ENCODE measurements at places on chromosomes 3 and 15.

- no peak for DNase-seq
These were observed 523.1 kb upstream of the FRG2C start for GRCh38 chr3:75140904-75141615.

GRCh38 chr15:67761343-67761742 is 64.0 kb upstream of the SKOR1 start:
- DNase-seq = no peak

DNA sequence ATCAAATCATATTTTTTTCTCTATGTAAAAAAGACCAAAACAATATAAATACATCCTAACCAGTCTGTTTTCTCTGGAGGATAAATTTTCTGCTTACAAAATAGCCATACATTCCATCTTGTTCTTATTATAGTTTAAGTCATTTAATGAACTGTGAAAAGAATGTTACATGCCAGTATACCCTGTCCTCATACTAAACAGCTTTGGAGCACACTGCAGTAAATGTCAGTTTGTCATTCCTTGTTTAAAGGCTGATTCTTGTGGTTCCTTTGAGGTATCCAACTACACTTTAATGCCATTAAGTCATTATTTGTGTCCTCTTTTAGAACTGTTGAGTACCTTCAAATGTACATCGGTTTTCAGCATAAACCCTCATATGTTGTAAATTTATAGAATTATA is 52.7 kb upstream of the DCBLD2 start:
- no peak for DNase-seq

DNA sequence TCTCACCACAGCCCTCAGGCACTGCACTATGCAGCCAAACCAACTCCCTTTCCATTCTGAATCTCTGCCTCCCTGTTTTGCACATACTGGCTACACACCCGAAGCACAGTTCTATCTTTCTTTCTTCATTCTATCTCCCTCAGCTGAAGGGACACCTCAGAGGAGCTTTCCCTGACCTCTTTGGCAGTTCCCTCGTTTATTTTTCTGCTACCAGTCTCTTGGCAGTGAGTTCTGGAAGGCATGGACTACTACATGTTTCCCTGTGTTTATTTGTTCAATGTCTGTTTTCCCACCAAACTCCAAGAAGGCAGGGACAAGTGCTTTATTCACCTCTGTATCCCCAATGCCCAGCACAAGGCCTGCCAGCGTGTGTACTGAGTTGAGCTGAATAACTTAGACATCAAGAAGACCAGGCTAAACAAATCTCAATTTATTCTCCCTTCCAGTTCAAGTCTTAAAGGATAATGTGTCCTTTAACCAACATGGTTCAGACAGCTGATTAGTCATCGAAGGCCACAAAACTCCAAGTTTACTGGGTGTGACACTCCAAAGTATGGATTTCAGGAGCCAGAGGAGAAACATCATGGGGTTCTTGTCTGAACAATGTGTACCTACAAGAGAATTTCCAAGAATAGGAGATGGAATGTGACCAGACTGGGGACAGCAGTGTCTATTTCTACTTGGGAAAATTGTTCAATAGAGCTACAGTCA is 260.1 kb upstream of the CTNNB1 start:
- DNase-seq = no peak

DNA sequence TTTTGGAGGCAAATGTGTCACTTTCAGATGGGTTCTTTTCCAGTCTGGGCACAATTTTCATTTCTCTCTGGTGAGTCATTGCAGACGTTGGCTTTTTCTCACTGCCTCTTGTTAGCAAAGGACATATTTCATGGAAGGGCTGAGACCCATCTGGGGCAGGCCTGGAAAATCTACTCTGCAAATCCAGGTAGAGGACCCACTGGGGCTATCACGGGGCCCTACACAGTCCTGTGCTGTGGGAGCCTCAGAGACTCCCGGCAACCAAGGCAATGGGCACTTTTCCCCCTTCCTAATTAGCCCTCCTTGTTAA is 58.0 kb downstream of the HRH1 start:
- no peak for DNase-seq

All from activated CD8-positive, alpha-beta memory T cell treated with anti-CD3 and anti-CD28 coated beads, Interleukin-2, amount 50 U/mL, for 4 hours (primary cell).